ENCODE measurements at places on chromosomes 4 and X. TPM values are rescaled to one million over a fixed set of nuclear protein-coding genes. Genes with fewer than 3 reads are reported as not detected.

- H3K4me3 ChIP-seq, result no peak overlapping the region
- no peaks in the 10 kb centered on the region for H3K27me3 ChIP-seq
- no peaks in the 10 kb centered on the region for H3K36me3 ChIP-seq
- 0 out of 2 replicates have a peak overlapping the region, but pooled peaks have one; percentile 8 for H3K27ac ChIP-seq
- H3K4me1 ChIP-seq, result peaks cover 31% of the 10 kb centered on the region
Measured at GRCh38 chrX:39874202-39874816, 223.4 kb downstream of the BCOR start.

- no peaks in the 10 kb centered on the region for H3K27me3 ChIP-seq
- no peak for DNase-seq
- no peaks in the 10 kb centered on the region for H3K36me3 ChIP-seq
- H3K27ac ChIP-seq, result no peak overlapping the region
- H3K4me3 ChIP-seq, result no peak overlapping the region
Measured at GRCh38 chr4:145821766-145822165, 116.9 kb downstream of the ZNF827 start.

GRCh38 chr4:181645489-181645888 is 597.7 kb upstream of the TENM3 start:
- no peak overlapping the region for H3K27ac ChIP-seq
- H3K4me1 ChIP-seq, result no peaks in the 10 kb centered on the region
- DNase-seq, result no peak
- no peak overlapping the region for H3K4me3 ChIP-seq
- no peaks in the 10 kb centered on the region for H3K36me3 ChIP-seq
- peaks cover 4% of the 10 kb centered on the region for H3K27me3 ChIP-seq

DNA sequence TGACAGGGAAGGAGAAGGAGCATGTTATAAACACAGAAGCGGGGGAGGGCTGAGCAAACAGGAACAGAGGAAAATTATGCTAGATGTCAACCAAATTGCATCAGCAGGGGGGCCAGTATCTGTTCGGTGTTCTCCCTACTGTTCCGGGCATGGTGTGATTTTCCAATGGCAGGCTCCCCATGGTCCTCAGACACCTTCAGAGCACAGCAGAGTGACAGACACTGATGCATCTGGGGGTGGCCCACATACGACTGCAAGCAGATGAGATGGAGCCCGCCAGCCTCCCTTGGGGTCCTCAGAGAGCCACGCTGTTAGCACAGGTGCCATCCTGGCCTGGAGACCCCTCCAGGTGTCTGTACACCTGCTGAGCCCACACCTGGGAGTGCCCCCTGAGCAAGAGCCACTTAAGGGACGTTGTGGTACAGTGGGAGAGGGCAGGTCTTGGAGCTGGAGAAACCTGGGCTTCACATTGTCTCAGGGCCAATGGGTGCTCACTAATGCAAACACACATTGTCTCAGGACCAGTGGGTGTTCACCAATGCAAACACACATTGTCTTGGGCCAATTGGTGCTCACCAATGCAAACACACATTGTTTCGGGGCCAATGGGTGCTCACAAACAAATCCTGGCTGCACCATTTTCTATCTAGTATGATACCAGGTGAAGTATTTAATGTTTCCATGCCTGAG is 95.4 kb downstream of the SLC2A9 start:
- DNase-seq, result no peak

GRCh38 chr4:127364397-127364796 is 268.4 kb upstream of the INTU start:
- H3K36me3 ChIP-seq, result no peaks in the 10 kb centered on the region
- no peaks in the 10 kb centered on the region for H3K4me1 ChIP-seq
- no peaks in the 10 kb centered on the region for H3K27me3 ChIP-seq
- no peak overlapping the region for H3K27ac ChIP-seq
- H3K4me3 ChIP-seq, result no peak overlapping the region

GRCh38 chr4:133802359-133803140 is 399.0 kb downstream of the PABPC4L start:
- H3K4me1 ChIP-seq, result peaks cover 11% of the 10 kb centered on the region
- no peaks in the 10 kb centered on the region for H3K27me3 ChIP-seq
- H3K36me3 ChIP-seq, result no peaks in the 10 kb centered on the region
- no peak overlapping the region for H3K4me3 ChIP-seq

GRCh38 chrX:113675278-113675677 is 834.6 kb upstream of the AMOT start:
- H3K27me3 ChIP-seq, result no peaks in the 10 kb centered on the region
- H3K27ac ChIP-seq, result no peak overlapping the region
- no peak for DNase-seq

GRCh38 chr4:53959343-53960120 is 104.9 kb downstream of the CHIC2 start:
- no peak overlapping the region for H3K4me3 ChIP-seq
- H3K27ac ChIP-seq, result no peak overlapping the region
- no peaks in the 10 kb centered on the region for H3K36me3 ChIP-seq
- DNase-seq, result no peak

GRCh38 chr4:19193274-19193981 is 1058.3 kb upstream of the SLIT2 start:
- no peak overlapping the region for H3K4me3 ChIP-seq
- no peaks in the 10 kb centered on the region for H3K4me1 ChIP-seq
- no peaks in the 10 kb centered on the region for H3K36me3 ChIP-seq
- no peak overlapping the region for H3K27ac ChIP-seq

GRCh38 chr4:93501946-93502345 is 326.6 kb upstream of the ATOH1 start:
- no peak overlapping the region for H3K27ac ChIP-seq
- no peak for DNase-seq
- no peaks in the 10 kb centered on the region for H3K27me3 ChIP-seq

GRCh38 chr4:99148550-99148949 is 4.5 kb upstream of the ADH4 start:
- DNase-seq, result no peak
- no peak overlapping the region for H3K4me3 ChIP-seq
- no peak overlapping the region for H3K27ac ChIP-seq
- H3K36me3 ChIP-seq, result no peaks in the 10 kb centered on the region
- no peaks in the 10 kb centered on the region for H3K27me3 ChIP-seq

DNA sequence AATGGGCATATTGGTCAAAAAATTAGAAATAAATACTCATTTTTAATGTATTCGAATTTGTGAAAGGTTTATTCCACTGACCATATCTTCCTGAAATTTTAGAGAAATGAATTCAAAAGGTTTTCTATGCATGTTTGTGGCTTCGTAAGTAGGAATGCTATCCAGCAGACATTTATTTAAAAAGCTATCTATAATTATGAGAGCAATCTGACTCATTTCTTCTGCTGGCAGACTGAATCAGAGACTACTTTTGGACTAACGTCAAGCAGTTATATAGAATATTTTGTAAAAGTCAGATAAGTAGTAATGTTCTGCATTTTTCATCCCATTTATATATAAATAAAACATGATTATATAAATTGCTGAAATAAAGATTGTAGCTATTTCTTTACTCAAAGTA is 125.0 kb downstream of the SPCS3 start:
- no peaks in the 10 kb centered on the region for H3K36me3 ChIP-seq
- peak; percentile 67 for DNase-seq
- peak overlapping the region; percentile 31 for H3K4me3 ChIP-seq
- peak overlapping the region; percentile 98 for H3K27ac ChIP-seq

DNA sequence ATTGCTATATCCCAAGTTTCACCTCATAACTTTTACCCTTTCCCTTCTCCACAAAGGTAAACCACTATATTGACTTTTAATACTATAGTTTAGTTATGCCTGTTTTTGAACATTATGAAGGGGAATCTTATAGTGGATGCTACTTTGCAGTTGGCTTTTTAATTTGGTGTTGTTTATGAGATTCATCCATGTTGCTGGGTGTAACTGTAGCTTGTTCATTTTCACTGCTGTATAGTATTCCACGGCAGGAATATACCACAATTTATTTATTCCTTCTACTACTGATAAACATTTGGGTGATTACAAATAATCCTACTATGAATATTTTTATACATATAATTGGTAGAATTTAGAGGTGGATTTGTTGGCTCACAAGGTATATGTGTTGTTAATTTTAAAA is 88.4 kb upstream of the NALF2 start:
- H3K27ac ChIP-seq, result no peak overlapping the region
- no peak overlapping the region for H3K4me3 ChIP-seq
- no peaks in the 10 kb centered on the region for H3K4me1 ChIP-seq
- DNase-seq, result no peak
- no peaks in the 10 kb centered on the region for H3K36me3 ChIP-seq

DNA sequence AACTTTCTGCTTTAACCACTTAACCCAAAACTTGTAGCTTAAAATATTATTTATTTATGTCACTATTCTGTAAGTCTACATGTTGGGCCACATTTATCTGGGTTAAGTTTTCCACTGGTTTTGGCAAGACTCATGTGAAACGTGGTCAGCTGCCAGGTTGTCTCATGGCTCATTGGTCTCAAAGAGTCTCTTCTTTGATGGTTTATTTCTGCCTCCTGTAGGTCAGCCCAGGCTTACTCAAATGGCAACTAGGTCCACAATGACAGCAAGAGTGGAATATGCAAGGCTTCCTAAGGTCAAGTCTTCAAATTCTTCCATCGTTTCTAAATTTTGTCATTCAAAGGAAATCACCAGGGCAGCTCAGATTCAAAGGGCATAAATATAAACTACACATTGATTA is 828.7 kb downstream of the PCDH7 start:
- no peaks in the 10 kb centered on the region for H3K36me3 ChIP-seq
- no peak for DNase-seq
- H3K27ac ChIP-seq, result no peak overlapping the region
- no peaks in the 10 kb centered on the region for H3K4me1 ChIP-seq

- H3K27me3 ChIP-seq, result no peaks in the 10 kb centered on the region
- no peak overlapping the region for H3K4me3 ChIP-seq
- H3K36me3 ChIP-seq, result no peaks in the 10 kb centered on the region
- H3K4me1 ChIP-seq, result no peaks in the 10 kb centered on the region
- no peak overlapping the region for H3K27ac ChIP-seq
- no peak for DNase-seq
Measured at GRCh38 chrX:117711782-117712181, 404.8 kb downstream of the KLHL13 start.

GRCh38 chrX:11597479-11597878 is 68.2 kb downstream of the ARHGAP6 start:
- no peak overlapping the region for H3K4me3 ChIP-seq
- H3K4me1 ChIP-seq, result no peaks in the 10 kb centered on the region
- no peak overlapping the region for H3K27ac ChIP-seq

DNA sequence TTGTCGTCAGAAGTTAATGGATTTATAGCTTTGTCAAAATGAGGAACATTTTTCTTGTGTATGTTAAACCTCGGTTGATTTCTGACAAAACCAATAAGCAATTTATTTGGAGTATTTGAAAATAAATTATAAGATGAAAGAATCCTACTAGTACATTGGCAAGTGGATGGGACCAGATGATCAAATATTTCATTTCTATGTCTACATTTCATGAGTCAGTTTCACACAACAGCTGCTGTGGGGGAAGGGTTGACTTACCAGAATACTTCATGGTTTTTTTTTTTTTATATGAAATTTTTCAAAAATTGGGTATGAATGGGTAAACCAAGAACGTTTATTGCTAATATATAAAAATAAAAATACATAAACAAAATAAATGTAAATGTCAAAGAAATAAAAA is 39.4 kb downstream of the RAPGEF2 start:
- DNase-seq, result peak; percentile 1
- no peak overlapping the region for H3K4me3 ChIP-seq
- H3K36me3 ChIP-seq, result no peaks in the 10 kb centered on the region
- H3K27me3 ChIP-seq, result no peaks in the 10 kb centered on the region
- peaks cover 6% of the 10 kb centered on the region for H3K4me1 ChIP-seq
- no peak overlapping the region for H3K27ac ChIP-seq

- H3K36me3 ChIP-seq, result no peaks in the 10 kb centered on the region
- H3K27ac ChIP-seq, result no peak overlapping the region
- DNase-seq, result peak; percentile 40
- H3K27me3 ChIP-seq, result no peaks in the 10 kb centered on the region
- peaks cover 6% of the 10 kb centered on the region for H3K4me1 ChIP-seq
- no peak overlapping the region for H3K4me3 ChIP-seq
Measured at GRCh38 chr4:173231916-173232315, 63.3 kb downstream of the GALNT7 start.

- DNase-seq, result peak; percentile 31
- peak within 1 kb of the TSS; percentile 67 for H3K4me3 ChIP-seq
- no peaks in the 10 kb centered on the region for H3K36me3 ChIP-seq
- no peaks in the 10 kb centered on the region for H3K27me3 ChIP-seq
- H3K27ac ChIP-seq, result no peak within 1 kb of the TSS
- H3K4me1 ChIP-seq, result peaks cover 11% of the 10 kb centered on the region
Measured at GRCh38 chrX:18354369-18355223, at the start of gene SCML2. SCML2 (minus strand) TSS chrX:18354688; CDS start chrX:18334071, 20,617 bp downstream.

DNA sequence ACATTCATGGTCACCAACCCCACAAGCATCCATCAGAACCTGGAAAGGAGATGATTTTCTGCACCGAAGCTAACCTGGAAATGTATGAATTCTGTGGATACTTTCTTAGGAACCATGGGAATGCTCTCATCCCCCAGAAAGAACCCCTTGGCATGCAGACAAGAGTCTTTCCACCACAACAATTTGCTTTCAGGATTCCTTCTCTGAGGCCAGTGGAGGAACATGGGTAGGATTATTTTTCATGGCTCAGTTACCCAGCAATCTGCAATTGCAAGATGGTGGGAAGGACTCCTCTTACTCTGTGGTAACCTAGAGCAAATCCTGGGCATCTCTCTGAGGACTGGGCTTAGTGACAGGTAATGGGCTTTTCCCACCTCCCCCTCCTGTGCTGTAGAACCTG is 131.9 kb upstream of the MSX1 start:
- no peaks in the 10 kb centered on the region for H3K4me1 ChIP-seq
- H3K36me3 ChIP-seq, result no peaks in the 10 kb centered on the region
- no peak for DNase-seq
- H3K27me3 ChIP-seq, result no peaks in the 10 kb centered on the region

DNA sequence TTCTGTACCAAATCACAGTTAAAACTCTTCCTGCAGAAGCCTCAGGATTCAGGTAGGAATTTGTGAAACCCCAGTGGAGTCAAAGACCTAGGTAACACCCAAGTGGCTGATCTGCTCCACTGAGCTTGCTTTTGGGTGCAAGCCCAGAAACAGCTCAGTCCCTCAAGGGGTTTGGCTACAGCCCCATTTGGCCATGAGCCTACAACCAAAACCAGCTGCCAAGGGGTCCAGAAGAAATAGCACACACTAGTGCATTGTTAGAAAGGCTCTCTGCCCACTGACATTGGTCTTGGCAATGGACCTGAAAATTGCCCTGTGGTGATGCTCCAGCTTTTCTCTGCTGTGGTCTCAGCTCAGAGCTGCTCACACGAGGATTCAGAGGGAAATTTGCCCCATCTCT is 577.4 kb upstream of the INTU start:
- H3K27ac ChIP-seq, result no peak overlapping the region
- no peak overlapping the region for H3K4me3 ChIP-seq
- H3K27me3 ChIP-seq, result no peaks in the 10 kb centered on the region
- no peaks in the 10 kb centered on the region for H3K4me1 ChIP-seq
- DNase-seq, result peak; percentile 31
- no peaks in the 10 kb centered on the region for H3K36me3 ChIP-seq

Gene LRCH2
- 0.11 TPM for total RNA-seq

Gene CFAP97
- total RNA-seq, result 10.5 TPM

Gene ADRA2C
- 0.52 TPM for total RNA-seq

Gene HERC6
- 4.8 TPM for total RNA-seq

Gene ATP1B4
- not detected for total RNA-seq

Gene CCNG2
- total RNA-seq, result 7.7 TPM

Gene UGT2B17
- not detected for total RNA-seq

Gene DKK2
- total RNA-seq, result not detected

Gene CHRNA9
- total RNA-seq, result not detected

Gene PDZD4
- total RNA-seq, result 0.63 TPM

Gene TSPAN7
- not detected for total RNA-seq

Gene MOB1B
- total RNA-seq, result 12.6 TPM

Gene MAGEA11
- total RNA-seq, result not detected

Gene TGIF2LX
- not detected for total RNA-seq

Gene MMRN1
- total RNA-seq, result 0.73 TPM

Gene ZXDA
- total RNA-seq, result 2.9 TPM

Gene NSG1
- total RNA-seq, result not detected

Gene REPS2
- total RNA-seq, result 6.3 TPM

Gene HSD17B13
- not detected for total RNA-seq

Gene TRIM60
- not detected for total RNA-seq

Gene GAGE12J
- total RNA-seq, result not detected

Measured in PC-3 (cell line).